ENCODE measurements at places on chromosomes 13 and 19.

DNA sequence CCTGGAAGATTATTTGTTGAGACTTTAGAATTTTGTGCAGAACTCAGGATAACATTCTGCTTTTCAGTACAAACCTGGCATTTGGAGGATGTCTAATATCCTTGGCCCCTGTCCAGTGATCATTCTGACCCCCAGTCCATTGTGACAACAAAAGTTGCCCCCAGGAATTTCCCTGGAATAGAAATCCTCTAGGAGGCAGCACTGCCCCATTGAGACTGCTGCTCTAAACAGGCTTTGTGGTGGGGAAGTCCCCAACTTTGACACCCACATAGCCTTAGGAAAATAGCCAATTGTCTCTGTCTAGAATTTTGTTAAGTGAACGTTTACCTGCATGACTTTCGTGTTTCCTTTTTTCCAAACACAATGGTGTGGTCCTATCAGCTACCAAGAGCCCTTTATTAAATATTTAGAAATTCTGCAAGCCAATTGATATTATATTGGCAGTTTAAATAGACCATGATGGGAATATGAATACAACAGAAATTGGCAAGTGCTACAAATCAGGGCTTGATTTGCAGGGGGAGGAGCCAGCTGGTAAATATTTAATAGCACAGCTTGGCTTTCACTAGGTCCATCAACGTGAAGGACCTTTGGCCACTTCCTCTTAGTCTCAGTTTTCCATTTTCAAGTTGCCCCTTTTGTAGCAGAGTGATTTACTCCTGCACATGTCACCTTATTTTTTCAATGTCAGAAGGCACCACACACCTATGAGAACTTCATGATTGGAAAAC lies 451.7 kb downstream of the EFNB2 start:
- no peak for DNase-seq

DNA sequence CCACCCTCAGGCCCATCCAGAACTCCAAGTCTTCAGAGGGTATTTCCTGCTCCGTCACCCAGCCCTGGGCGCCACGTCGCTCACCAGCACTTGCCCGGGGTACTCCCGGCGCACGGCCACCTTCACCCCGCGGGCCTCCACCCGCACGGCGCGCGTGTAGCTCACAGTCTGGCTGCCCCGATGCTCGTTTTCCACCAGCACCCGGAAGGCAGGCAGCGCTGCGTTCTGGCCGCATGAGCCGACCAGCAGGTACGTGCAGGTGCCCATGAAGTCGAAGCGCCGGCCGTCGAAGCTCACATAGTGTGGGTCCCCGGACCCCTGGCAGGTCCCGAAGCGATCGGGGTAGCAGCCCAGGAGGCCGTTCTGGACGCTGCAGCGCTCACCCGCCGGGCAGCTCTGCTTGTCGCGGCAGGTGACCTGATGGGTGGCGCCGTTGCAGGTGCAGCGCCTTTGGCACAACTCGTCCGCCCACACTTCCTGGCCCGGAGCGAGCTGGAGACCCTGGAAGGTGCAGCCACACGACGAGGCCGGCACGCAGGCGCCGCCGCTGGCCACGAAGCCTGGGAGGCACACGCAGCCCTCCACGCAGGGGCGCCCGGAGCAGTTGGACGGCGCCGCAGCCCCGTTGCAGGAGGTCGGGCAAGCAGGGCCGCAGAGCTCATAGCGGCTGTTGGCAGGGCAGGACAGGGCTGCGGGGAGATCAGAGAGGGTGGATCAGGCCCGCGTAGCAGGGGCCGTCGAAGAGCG lies 19.2 kb downstream of the FCGBP start:
- DNase-seq, result no peak

DNA sequence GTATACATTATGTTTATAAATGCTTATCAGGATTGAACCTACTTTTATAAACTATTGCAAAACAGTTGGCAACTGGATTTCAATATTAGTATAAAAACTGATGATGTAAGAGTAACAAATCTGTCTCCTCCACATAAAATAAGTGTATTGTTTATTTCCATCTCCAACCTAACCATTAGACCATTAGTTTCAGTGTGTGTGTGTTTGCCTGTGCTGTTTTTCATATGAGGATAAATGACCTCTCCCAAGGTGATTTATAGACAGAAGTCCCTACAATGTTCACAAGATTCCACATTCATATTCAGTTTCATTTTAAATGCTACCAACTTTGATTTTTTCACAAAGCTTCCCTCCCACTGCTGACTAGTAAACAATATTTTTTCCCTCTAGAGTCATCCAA lies 871.6 kb downstream of the PCDH9 start:
- no peak for DNase-seq

- no peak for DNase-seq
These were observed 73.4 kb downstream of the MBNL2 start for GRCh38 chr13:97295283-97296182.

GRCh38 chr19:46726551-46726950 lies 9.6 kb upstream of the PRKD2 start:
- no peak for DNase-seq
